HT-29 (cell line): ENCODE measurements at places on chromosomes 6 and 20. TPM values are rescaled to one million over a fixed set of nuclear protein-coding genes. Genes with fewer than 3 reads are reported as not detected.

EDN1 gene
- 37.0 and 43.2 TPM in 2 replicates for total RNA-seq

FAM209B gene
- total RNA-seq = not detected in 2 replicates

TRIM15 gene
- total RNA-seq = 13.3 and 15.1 TPM in 2 replicates

CCN2 gene
- 29.2 and 32.8 TPM in 2 replicates for total RNA-seq

KCNK17 gene
- total RNA-seq = 0.13 TPM in 1 of 2 replicates, not detected in the other
